ENCODE measurements at places on chromosomes 16 and 17.

DNA sequence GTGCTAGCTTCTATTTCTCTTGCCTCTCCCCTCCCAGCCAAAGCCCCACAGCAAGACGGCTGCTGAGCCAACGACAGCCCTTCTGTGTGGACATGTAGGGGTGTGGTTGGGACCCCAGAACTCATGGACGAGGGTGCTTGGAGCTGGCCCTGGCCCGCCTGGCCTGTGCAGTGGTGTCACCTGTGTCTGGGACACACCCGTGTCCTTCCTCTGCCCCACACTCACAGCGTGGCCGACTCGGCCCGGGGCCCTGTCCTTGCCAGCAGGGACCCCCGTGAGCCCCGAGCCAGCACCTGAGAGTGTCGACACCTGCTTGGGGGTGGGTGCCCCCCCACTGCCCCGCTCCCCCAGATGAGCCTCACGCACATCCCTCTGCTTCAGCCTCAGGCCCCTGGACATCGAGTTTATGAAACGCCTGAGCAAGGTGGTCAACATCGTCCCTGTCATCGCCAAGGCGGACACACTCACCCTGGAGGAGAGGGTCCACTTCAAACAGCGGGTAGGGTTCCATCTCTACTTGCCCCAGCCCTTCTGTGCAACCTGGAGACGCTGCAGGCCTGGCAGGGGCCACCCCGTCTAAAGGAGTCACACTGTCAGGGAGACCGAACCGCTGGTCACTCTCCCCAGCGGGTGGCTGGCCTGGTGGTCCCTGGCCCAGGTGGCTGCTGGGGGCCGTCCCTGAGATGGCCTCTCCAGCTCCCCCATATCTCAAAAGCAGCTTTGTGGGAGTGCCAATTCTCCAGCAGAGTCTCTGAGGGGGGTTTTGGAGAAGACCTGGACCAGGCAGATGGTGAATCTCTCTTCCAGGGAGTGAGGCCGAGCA is 349.8 kb downstream of the SEC14L1 start:
- DNase-seq = no peak

- no peak for DNase-seq
Observed at GRCh38 chr17:14471052-14471451, 170.2 kb downstream of the HS3ST3B1 start.

DNA sequence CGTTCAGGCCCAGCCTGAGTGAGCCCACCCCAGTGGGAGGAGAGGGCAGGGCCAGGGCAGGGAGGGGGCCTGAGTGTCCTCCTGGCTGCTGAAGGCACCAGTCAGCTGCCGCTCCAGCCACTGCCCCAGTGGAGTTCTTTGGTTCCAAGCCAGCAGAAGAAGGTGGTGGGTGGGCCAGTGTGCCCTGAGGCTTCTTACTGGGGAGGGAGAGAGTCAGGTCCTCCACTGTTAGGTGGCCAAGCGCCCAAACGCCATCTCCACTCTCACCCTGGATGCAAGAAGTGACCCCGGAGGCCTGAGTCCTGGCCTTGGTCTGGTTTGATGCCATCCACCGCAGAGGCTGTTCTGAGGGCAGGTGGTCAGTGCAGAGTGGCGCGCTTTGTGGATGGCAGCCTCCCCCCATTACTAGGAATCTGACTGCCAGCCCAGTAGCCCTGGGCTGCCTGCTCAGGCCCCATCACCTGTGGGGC is 2.2 kb downstream of the RNF213 start:
- DNase-seq = no peak

GRCh38 chr16:78307824-78308528 is 208.5 kb downstream of the WWOX start:
- DNase-seq = no peak

- DNase-seq = no peak
Observed at GRCh38 chr17:15462976-15463772, 4.2 kb downstream of the CDRT4 start.

- no peak for DNase-seq
Observed at GRCh38 chr17:38540514-38541045, 65.2 kb downstream of the SRCIN1 start.

GRCh38 chr16:4106516-4106915 is 9.7 kb downstream of the ADCY9 start:
- DNase-seq = no peak

- DNase-seq = no peak
Observed at GRCh38 chr16:48635199-48635718, 25.3 kb upstream of the N4BP1 start.

GRCh38 chr16:80899809-80900592 is 95.6 kb upstream of the CDYL2 start:
- DNase-seq = no peak

- no peak for DNase-seq
Observed at GRCh38 chr16:51376080-51376479, 225.0 kb upstream of the SALL1 start.

GRCh38 chr16:19502395-19503131 is 19.3 kb downstream of the GDE1 start:
- DNase-seq = peak; percentile 24

DNA sequence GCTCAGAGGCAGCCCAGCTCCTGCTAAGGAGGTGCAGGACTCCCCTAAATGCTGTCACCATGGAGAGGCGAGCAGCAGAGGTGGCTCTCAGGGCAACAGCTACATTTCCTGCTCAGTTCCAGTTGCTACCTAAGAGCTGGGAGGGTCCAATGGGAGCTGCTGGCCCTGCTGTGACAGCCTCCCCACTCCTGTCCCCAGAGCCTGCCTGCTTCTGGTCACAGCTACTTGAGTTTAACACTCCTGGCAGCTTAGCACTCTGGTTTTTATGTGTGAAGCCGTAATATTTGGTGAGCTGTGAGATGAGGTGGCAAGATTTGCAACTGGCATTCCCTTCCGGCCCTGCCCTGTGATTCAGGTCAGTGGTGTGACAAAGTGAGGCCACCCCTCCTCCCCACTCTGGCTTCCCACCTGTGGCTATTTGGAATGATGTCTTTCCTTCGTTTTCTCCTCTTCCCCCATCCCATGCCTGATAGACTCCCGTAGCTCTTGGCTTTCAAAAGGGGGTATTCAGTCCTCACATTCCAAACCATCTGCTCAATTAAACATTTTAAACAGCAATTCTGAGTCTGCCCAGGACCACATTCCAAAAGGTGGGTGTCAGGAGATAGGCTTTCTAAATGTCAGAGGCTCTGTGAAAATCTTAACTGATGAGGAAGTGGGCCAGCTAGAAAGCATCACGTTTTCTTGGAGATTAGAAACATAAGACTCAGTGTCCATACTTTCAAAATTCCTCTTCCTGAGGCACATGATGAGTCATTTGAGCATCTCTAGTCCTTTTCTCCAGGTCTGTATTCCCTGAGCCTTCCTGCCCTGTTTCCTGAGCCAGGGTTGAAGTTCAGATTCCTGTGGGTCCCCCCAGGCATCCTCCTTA is 42.6 kb upstream of the SKAP1 start:
- no peak for DNase-seq

DNA sequence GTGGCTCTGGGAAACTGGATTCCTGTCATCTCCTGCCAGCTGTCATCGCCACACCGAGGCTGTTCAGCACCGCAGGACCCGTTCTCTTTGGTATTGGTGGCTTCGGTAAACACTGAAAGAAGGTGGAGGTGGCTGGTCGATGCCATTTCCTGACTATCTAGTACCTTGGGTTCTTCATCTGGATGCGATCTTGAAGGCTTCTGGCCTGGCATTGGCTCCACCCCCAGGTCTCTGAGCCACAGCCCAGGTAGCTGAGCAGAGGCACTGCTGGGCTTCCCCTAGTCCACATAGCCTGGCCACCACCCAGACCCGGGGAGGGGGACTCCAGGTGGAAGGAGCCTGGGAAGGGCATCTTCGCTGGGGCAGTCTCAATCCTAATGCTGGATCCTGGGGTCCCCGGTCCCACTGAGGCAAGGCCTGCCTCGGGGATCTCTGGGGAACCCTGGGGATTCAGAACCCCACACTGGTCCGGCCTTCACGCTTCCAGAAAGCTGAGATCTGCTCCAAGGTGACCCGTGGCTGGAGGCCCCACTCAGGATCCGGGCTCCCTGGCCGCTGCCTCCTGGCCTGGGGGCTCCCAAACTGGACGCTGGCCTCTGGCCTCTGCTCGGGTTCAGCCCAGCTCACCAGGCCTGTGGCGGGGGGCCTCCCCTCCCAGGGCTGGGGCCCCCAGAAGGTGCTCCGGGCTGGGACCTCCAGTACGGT is 1.8 kb downstream of the C16orf54 start:
- no peak for DNase-seq

DNA sequence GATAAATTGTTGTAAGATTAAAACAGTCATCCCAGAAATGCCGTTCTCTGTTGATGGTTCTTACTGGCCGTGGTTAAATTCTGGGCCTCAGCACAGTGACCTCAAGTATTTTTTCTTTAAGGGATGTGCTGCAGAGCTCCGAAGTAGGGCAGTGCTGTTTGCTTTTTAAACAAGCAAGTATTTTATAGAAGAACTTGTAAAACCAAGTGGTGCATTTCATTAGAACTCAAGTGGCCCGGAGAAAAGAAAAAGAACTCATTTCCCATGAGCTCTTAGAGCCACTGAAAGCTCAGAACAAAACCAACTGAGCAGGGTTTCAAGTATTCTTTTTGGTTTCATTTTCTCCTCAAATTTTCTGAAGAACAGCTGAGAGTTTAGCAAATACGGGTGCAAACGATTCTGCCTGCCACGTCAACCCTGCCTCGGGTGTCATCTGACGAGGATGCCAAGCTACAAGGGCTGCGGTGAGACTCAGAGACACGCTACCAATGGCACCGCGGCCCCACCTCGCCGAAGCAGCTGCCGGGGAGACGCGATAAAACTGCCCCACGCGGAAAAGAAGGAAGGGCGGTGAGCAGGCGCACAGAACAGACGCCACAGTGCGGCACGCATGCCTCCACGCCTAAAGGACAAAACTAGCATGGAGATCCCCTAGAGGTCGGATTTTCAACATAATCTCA is 6.3 kb downstream of the LMF1 start:
- no peak for DNase-seq

GRCh38 chr17:21034340-21035235 is 8.2 kb downstream of the USP22 start:
- DNase-seq = no peak

DNA sequence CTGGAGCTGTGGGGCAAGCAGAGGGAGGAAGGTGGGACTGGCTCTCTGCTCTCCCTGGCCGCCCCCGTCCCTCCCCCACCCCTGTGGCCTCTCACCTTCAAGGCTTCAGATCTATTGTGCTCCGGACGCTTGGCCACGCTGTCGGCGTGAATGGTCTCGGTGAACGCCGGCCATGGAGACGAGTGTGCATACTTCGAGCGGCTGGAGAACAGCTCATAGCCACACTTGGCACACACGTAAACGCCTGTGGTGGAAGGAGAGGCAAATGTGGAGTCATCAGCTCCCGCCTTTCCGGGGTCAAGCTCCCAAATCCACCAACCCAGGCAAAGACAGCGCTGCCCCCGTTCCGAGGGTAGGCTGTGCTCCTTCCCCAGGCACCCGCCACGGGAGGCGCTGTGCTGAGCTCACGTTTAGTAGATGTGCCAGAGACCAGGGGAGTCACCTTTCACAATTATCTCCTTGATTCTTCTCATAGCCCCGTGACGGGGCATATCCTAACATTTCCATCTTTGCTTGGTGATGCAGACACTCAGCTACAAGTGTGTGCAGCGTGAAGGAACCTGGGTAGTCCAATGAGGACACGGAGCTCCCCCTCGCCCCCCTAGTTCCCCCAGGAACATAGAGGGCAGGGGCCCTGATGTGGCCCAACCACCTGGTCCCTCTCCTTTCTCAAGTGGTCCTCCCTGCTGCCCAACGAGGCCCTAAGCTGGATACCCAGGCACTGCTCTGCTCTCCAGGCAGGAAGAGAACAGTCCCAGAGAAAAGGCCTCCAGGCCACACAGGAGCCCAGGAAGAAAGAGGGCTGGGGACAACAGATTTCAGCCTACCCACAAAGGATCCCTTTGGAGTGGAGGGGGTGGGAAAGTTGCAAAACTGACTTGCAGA is 1.6 kb downstream of the MSRB1 start:
- DNase-seq = no peak

- DNase-seq = no peak
Observed at GRCh38 chr16:85947230-85948137, 48.5 kb downstream of the IRF8 start.

GRCh38 chr16:77111056-77111565 is 79.9 kb upstream of the MON1B start:
- DNase-seq = no peak

DNA sequence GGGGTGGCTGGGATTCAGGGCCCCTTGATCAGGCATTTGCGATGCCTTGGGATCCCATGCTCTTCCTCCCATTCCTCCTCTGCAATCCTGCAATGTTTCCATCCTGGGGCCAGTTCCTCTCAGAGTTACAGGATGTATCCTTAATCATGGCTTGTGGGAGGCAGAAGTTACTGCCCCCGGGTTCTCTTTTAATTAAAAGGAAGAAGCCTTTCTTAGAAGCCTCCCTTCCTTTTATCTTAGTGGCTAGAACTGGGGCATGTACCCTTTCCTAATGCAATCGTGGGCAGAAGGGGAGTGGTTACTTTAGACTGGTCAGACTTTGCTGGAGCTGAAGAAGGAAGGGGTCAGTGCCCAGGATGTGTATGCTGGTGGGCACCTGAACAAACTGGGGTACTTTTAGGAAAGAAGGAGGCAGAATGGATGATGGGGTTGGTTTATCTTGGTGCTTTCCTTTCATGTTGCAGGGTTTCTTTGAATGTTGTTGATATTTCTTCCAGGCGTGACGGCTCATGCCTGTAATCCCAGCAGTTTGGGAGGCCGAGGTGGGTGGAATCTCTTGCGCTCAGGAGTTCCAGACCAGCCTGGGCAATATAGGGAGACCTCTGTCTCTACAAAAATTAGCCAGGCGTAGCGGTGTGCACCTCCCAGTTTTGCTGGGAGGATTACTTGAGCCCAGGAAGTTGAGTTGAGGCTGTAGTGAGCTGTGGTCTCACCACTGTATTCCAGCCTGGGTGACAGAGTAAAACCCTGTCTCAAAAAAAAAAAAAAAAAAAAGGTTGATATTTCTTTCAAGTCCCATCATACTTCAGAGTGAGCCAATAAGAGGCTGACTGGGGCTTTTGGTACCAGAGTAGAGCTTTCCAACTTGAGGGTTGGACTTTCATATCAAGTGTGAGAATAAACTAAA is 13.2 kb upstream of the SPN start:
- no peak for DNase-seq

DNA sequence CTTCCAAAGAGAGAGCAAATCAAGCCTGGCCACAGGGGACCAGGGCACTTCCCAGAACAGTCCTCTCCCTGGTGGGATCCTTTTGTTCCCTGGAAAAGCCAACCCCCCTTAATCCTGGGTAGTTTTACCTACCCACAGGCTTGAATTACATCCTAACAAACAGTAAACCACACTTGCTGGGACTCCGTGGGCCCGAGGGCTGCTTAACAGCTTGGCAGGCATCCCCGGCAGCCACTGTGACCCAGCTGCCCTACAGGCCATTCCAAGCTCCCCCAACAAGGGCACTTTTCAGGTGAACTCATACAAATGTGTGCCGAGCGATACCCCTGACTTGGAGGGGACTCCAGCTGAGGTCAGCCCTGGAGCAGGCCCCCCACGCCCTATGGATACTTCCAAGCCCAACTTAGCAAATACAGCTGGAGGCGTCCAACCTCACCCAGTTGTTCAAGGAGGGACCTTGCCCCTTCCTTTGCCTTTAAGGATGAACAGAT is 26.4 kb downstream of the ADCY9 start:
- DNase-seq = no peak
